Glomerular endothelial cell (primary cell): ENCODE measurements at places on chromosomes 5 and 9. TPM values are rescaled to one million over a fixed set of nuclear protein-coding genes. Genes with fewer than 3 reads are reported as not detected.

GRK6 gene
- total RNA-seq: 21.7 and 27.5 TPM in 2 replicates

NOXA1 gene
- total RNA-seq: 1.2 and 1.7 TPM in 2 replicates

SNCAIP gene
- 18.4 and 44.8 TPM in 2 replicates for total RNA-seq

PRRT1B gene
- not detected in 2 replicates for total RNA-seq

GPR150 gene
- 0.10 and 0.82 TPM in 2 replicates for total RNA-seq

LTC4S gene
- not detected in 2 replicates for total RNA-seq

FBXL7 gene
- total RNA-seq: 26.4 and 41.9 TPM in 2 replicates

CPLANE1 gene
- total RNA-seq: 21.6 and 30.1 TPM in 2 replicates

FAM169A gene
- 0.99 and 1.3 TPM in 2 replicates for total RNA-seq

PCDHB11 gene
- 0.58 and 1.5 TPM in 2 replicates for total RNA-seq

TAF11L10 gene
- not detected in 2 replicates for total RNA-seq

LHX3 gene
- not detected in 2 replicates for total RNA-seq

TARS1 gene
- 127 and 165 TPM in 2 replicates for total RNA-seq

SLC6A19 gene
- total RNA-seq: not detected in 2 replicates

MGAT1 gene
- total RNA-seq: 134 and 183 TPM in 2 replicates

PCDHB5 gene
- total RNA-seq: 2.5 and 4.1 TPM in 2 replicates

ZNG1C gene
- 16.7 and 21.6 TPM in 2 replicates for total RNA-seq

GFI1B gene
- total RNA-seq: not detected in 2 replicates

CHSY3 gene
- 2.4 and 7.7 TPM in 2 replicates for total RNA-seq

DNAJB5 gene
- 14.1 and 17.6 TPM in 2 replicates for total RNA-seq

TRIM14 gene
- total RNA-seq: 3.9 and 9.1 TPM in 2 replicates

ITGA2 gene
- 50.5 and 69.4 TPM in 2 replicates for total RNA-seq

SPATA24 gene
- total RNA-seq: 4.8 and 9.5 TPM in 2 replicates

FAM151B gene
- total RNA-seq: 1.3 and 3.8 TPM in 2 replicates

CCDC192 gene
- total RNA-seq: not detected in 2 replicates

FBXO38 gene
- total RNA-seq: 34.8 and 38.2 TPM in 2 replicates

SURF6 gene
- 17.1 and 22.9 TPM in 2 replicates for total RNA-seq

C9orf50 gene
- total RNA-seq: not detected in 2 replicates

PCA3 gene
- total RNA-seq: not detected in 2 replicates

LCP2 gene
- 4.6 and 5.7 TPM in 2 replicates for total RNA-seq

PCDHB10 gene
- total RNA-seq: 1.1 and 1.3 TPM in 2 replicates

ESM1 gene
- 188 and 285 TPM in 2 replicates for total RNA-seq

UCK1 gene
- 21.5 and 24.0 TPM in 2 replicates for total RNA-seq

TERT gene
- not detected in 2 replicates for total RNA-seq

HTR4 gene
- total RNA-seq: not detected in 2 replicates

IFNA21 gene
- total RNA-seq: not detected in 2 replicates

SLC23A1 gene
- total RNA-seq: not detected in 2 replicates

PCDHA11 gene
- 0.23 TPM in 1 of 2 replicates, not detected in the other for total RNA-seq

SV2C gene
- total RNA-seq: not detected in 2 replicates

ZFP62 gene
- 20.0 and 24.2 TPM in 2 replicates for total RNA-seq

CKS2 gene
- 98.4 and 153 TPM in 2 replicates for total RNA-seq

ENHO gene
- not detected in 2 replicates for total RNA-seq

SGCD gene
- 0.05 TPM in 1 of 2 replicates, not detected in the other for total RNA-seq

CDC20B gene
- total RNA-seq: 0.23 TPM in 1 of 2 replicates, not detected in the other
